Activated CD4-positive, alpha-beta T cell treated with anti-CD3 and anti-CD28 coated beads, Interleukin-2, amount 50 U/mL, for 16 hours (primary cell): ENCODE measurements at places on chromosomes 3 and 15.

- DNase-seq = no peak
Observed at GRCh38 chr3:127426444-127427153, 138.8 kb upstream of the PRR20G start.

DNA sequence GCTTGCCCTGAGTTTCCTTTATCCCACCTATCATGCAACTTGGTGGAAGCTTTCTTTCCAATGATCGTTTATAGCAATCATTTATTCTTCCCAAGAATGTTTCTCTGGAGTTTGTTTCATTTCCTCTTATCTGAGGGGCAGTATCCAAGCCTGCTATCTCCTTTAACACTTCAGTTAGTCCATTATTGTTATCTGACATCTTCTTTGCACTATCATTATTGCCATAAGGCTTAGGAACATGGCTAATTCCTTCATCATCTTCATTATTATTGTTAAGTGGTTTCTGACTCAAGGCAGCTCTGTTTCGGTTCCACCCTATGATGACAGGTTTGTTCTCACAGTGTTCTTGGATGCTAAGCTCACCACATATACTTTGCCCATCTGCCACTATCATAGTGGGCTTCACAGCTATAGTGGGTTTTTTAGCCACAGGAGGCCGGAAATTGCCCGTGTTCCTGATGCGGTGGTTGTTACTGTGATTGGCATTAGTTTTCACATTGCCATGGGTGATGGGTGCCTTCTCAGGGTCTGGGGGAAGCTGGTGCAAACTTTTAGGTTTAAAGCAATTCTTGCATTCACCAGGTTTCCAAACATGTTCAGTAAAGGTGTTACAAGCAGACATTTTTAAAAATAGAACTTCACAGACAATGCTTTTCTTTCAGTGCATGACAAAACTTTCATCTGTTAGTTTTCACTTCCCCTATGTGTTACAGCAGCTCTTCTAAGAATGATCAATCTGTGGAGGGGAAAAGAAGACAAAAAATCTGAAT, 110.6 kb upstream of the TSPAN3 start:
- peak; percentile 1 for DNase-seq

GRCh38 chr3:40078590-40078989, 230.9 kb upstream of the EIF1B start:
- DNase-seq = no peak

GRCh38 chr3:134804508-134805480, 9.7 kb downstream of the EPHB1 start:
- no peak for DNase-seq

GRCh38 chr15:50353975-50354837, 792 bp downstream of the GABPB1 start:
- peak; percentile 79 for DNase-seq

DNA sequence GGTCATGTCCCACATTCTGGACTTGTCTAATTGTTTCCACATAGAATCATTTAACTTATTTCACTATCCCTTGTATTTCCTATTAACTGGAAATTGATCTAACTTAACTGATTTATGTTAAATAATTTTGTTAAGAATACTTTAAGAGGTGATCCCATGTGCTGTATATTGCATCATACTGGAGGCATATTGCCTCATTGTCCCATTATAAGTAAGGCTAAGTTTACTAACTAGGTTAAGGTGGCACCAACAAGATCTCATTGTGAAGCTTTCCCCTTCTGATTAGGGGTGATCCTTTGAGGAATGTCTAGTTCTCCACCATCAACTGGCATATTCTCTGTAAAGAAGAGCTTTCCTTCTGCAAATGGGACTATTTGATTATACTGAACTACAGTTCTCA, 24.4 kb downstream of the MAP1A start:
- no peak for DNase-seq

DNA sequence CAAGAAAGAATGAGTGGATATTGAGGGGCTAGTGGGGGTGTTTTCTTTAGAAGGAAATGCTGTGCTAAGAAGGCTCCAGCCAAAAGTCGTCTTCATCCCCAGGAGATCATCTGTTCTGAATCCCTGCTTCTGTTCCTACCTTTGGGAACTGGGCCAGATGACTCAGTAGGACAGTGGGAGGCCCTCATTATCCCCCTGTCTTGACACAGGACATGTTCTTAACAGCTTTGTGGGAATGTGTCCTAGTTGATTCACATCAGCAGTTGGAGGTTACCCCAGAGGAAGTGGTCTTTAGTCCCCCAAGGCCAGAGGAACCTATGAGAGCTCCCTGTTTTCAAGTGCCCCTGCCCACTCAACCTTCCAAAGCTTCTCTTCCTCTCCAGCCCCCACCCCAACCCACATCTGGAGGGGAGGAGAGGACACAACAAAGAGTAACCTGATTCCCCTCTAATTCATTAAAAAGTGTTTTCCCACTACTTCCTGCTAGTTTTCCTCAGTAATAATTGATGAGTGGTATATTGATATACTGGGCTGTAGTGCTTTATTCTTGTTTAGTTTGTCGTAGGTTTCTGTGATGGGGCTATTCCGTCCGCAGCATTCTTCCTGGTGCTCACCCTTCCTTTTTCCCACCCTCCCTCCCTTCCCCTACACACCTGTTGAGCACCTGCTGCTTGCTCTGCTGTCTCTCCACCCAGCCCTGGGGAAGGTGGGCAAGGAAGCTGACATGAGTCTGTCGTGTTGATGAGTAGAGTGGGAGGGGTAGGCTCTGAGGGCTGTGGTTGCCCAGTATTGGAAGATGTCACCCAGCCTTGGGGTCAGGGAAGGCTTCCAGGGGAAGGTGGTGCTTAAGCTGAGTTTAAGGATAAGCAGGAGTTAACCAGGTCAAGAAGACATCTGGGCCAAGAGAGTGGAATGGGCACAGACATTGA, 9.3 kb downstream of the PXYLP1 start:
- DNase-seq = no peak

- no peak for DNase-seq
Observed at GRCh38 chr3:4359805-4360502, 56.8 kb downstream of the SETMAR start.

GRCh38 chr3:161339517-161340500, 31.5 kb downstream of the SPTSSB start:
- DNase-seq = no peak

GRCh38 chr3:132486099-132486498, 68.8 kb downstream of the DNAJC13 start:
- no peak for DNase-seq

- no peak for DNase-seq
Observed at GRCh38 chr15:80484333-80484864, 80.2 kb downstream of the ARNT2 start.
